ENCODE measurements at places on chromosomes 7 and 10.

- no peak for DNase-seq
Measured at GRCh38 chr10:62443866-62444265, 69.7 kb downstream of the ZNF365 start.

DNA sequence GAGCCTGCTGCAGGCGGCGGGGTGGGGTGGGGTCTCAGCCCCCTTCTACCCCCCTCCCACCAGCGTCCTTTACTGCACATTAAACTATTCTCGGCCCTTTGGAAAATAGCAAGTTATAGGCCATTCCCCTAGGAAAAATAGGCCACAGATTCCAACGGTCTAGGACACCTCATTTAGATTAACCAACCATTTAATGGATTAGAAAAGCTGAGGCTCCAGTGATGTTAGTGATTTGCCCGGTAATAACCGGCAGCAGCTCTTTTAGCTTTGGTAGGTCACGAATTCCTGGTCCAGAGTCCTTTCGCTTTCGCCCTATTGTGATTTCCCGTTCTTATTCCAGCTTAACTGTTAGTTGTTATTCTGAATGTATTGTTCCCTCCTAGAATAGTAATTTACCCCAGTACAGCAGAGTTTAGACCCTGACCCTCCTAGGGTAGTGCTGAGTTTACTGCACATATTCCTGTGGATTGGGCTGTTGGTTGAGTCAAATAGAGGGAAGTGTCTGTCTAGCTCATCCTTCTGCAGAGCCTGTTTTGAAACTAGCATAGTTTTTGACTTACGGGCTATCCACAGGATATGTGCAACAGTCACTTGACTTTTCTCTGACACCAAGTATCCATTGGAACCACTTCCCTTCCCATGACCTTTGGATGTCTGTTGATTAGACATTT, 754 bp downstream of the GSTO1 start:
- peak; percentile 59 for DNase-seq

- no peak for DNase-seq
Measured at GRCh38 chr10:63208986-63209385, 75.9 kb downstream of the NRBF2 start.

DNA sequence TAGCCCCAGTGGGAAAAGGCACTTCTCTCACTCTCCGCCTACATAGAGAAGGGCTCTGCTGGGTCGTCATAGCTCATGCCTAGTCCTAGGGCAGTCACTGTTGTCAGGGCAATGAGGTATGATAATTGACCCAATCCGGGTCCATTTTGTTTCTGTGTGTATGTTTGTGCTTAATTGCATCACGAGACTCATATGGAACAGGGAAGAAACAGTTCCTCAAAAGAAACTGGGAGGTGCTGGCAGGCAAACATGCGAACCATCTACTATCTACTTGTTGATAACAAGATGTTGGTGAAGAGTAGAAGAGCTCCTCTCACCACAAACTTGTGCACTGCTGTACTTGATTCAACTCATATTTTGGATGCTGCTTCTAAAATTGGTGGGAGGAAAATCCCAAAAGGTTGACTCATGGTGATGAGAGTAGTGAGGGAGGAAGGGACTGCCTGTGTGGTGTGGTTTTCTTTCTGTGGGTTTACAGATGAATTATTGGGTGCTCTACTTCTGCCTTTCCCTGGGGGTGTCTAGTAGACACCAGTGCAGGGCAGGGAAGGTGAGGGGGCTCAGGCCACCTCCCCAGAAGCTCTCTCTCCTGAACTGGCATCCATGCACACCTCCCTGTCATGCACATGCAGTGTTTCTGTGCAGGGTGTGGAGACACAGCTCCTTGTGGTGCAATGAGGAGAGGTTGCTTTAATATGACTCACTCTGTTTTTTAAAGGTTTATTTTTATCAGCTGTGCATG, 29.4 kb downstream of the LSMEM1 start:
- peak; percentile 94 for DNase-seq

- no peak for DNase-seq
Measured at GRCh38 chr7:50308532-50309385, 4.2 kb downstream of the IKZF1 start.

DNA sequence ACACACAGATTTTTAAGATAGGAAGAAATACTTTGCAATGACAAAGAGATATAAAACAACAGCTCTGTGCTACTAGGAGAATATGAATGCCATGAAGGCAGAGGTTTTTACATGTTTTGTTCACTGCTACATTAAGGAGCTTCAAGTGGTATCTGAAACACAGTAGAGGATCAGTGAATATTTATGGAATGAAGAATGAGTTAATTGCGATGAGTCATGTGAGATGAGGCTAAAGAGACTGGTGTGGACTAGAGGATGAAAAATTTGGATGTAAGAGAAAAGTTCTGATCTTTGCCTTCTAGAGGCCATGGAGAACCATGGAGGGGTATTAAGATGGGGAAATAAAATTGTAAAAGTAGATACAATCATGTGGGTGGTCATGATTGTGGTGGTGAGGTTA, 434.2 kb downstream of the PHTF2 start:
- no peak for DNase-seq

DNA sequence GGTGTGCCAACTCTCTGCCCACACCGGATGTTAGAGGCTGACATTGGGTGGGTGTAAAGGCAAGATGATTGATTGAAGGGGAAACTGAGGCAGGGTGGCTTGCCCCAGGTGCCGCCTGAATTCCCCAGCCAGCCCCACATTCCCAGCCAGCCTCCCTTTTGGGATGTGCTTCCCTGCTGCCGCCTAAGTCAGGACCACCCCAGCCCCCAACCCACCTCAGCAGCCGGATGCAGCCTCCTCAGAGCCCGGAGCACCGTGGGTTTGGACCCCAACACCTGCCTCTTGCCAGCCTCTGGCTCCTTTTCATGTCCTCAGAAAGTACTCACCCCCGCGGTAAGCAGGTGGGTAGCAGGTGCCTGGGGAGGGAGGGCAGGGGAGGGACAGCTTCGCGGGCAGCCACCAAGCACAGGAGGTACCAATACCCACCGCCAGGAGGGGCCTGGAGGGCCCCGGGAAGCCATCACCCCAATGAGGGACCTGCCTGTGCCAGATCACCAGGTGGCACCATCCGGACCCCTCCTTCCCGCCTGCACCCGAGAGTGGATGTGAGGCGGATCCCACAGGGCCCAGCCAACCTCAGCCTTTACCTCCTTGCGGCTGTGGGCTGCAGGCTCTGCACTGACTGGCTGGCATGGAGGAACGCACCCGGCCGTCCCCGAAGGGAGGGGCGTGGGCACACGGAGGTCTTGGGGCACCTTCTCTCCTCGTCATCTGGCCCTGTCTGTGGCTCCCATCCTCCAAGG, 60.5 kb downstream of the PWWP2B start:
- no peak for DNase-seq

DNA sequence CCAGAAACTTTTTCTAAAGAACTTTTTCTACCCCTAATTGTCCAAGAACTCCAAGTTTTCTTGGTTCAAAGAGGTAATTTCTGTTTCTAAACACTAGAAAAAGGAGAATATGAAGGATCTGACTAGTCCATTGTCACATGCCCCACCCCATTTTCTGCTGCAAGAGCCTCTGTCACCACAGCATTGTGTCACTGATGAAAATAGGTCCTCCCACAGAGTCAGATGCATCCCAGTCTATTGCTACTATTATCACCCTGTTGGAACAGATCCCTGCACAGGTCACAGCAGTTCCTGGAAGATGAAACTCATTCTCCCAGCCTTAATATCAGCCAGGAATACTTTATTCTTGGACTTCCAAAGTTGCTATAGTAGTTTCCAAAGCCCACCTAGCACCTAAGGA, 7.5 kb upstream of the CFTR start:
- DNase-seq, result no peak

DNA sequence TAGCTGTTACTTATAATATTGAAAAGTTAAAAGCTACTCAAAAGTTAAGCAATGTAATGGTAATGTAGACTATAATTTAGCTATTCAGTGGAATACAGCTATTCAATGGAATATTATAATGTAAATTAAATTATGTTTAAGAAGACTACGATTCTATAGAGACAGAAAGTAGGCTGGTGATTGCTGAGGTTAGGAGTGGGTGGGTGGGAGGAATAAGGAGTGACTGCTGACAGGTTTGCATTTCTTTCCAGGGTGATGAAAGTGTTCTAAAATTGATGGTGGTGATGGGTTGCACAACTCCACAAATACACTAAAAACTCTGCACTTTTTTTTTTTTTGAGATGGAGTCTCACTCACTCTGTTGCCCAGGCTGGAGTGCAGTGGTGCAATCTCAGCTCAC, 21.4 kb downstream of the DENND2A start:
- DNase-seq, result no peak

DNA sequence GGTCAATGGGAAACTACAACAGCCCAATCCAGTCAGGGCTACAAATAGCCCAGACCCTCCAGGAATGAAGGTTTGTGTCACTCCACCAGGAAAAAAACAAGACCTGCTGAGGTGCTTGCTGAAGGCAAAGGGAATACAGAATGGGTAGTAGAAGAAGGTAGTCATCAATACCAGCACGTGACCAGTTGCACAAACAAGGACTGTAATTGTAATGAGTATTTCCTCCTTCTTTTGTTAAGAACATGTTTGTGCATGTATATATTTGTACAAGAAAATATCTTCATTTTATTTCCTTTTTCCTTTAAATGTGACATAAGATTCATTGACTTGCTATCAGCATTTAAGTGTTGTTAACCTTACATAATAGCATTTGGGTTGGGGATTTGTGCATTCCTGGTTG, 229.3 kb downstream of the IMMP2L start:
- no peak for DNase-seq

DNA sequence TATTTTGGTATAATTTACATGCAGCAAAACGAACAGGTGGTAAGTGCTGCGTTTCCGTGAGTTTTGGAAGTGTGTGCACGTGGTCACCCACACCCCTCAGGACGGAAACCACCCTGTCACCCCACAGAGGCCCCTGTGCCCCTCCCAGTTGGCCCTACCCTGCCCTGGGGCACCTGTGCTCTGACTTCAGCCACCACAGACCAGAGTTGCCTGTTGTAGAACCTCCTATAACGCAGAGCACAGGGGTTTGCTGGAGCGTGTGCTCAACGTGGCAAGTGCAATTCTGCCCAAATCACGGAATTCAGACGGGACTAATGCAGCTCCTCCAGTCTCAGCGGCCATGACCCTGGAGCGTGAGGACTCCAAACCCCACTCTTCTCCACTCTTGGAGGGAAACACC, 9.6 kb upstream of the CFAP46 start:
- no peak for DNase-seq

DNA sequence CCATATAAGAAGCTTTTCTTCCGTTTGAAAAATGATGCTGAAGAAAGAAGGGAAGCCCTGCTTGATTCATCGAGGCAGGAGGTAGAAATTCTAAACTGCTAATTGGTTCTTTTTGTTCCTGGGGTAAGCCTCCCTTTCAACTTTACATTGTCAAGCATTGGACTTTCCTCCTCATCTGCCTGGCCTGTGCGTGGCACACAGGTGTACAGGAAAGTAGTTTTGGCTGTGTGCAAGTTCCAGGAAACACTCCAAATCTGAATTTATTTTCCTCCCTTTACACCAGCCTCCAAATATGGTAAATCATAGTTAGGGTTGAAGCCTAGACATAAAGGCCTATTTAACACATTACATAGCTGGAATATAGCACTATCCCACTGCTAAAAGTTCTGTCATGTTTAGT, 18.2 kb upstream of the RELN start:
- no peak for DNase-seq

DNA sequence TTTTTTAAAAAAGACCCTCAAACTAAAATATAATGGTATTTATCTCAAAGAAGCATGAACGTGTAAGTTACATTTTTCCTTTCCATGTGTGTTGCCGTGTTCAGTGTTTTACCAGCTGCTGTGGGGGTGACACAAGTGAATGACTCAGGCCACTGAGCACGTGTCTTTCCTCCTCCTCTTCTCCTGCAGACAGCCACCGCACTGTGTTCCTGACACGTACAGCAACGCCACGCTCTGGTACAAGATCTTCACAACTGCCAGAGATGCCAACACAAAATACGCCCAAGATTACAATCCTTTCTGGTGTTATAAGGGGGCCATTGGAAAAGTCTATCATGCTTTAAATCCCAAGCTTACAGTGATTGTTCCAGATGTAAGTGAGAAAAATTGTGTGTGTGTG, 29.7 kb downstream of the TMEM248 start:
- DNase-seq, result no peak

- no peak for DNase-seq
Measured at GRCh38 chr10:132179551-132180392, 7.0 kb upstream of the DPYSL4 start.

DNA sequence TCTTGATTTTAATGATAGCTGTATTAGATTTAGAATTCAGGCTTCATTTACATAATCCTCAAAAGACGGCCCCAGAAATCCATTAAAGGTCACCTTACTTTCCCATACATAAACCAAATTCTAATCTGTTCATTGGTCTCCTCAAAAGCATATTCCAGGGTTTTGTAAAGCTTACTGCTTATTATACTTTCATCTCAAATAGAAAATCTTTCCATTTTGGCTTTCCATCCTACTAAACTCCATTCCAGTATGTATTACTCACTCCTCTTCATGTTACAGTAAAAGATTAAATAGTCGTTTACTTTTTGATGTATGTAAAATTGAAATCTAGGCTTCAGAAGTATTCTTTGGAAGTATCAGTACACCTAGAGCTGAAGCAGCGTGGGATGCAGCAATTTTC, 143.5 kb upstream of the LRRN3 start:
- no peak for DNase-seq

GRCh38 chr7:155715111-155715805, 70.8 kb downstream of the RBM33 start:
- DNase-seq, result no peak

- no peak for DNase-seq
Measured at GRCh38 chr7:36514289-36515243, 124.9 kb downstream of the ANLN start.

GRCh38 chr7:47596502-47597202, 14.7 kb upstream of the TNS3 start:
- peak; percentile 36 for DNase-seq

DNA sequence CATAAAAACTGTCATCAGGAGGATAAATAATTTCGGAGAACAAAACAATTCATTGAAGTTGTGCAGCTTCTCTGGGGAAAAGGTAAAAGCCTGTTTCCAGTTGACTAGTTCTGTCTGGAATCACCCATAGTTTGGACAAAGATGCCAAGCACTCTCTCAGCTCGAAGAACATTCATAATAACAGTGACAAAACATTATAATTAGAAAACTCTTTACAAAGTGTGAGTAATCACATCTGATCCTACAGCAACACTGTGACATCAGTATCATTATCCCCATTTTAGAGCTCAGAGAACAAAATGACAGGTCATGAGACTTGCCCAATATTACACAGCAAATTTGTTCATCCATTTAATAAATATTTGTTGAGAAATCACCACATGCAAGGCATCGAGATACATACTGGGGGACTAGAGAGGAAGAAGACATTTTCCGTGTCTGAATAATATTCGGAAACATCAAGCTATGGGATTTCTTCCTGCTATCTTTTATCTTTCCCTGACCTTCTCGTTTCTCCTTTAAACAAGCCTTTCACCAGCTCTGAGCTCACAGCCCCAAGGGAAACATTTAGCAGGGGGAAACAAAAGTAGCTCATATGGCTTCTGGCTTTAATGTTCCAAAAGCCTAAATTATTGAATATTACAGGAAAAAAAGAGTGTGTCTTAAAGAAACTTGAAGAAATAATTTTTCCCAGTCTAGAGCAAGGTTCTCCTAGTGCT, 123.3 kb upstream of the GHITM start:
- DNase-seq, result no peak
